ENCODE measurements at places on chromosomes 2 and 18.

DNA sequence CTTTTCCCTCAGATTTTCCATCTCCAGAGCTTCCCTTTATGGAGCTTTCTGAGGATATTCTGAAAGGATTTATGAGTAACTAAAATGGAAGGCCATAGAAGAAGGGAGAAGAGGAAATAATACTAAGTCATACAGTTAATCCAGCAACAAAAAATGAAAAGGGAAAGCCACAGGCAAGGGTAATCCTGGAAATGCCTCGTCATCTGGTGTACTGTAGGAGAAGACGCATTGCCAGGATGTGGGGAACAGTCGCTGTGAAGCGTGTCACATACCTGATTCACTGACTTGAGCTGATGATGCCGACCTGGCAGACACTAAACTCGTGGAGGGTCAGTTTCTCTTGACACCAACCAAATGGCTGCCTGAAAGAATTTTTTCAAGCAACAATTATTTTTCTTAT is 34.7 kb upstream of the ALPP start:
- no peak for DNase-seq

- no peak for DNase-seq
Observed at GRCh38 chr18:3254725-3255124, 7.1 kb downstream of the MYL12A start.

DNA sequence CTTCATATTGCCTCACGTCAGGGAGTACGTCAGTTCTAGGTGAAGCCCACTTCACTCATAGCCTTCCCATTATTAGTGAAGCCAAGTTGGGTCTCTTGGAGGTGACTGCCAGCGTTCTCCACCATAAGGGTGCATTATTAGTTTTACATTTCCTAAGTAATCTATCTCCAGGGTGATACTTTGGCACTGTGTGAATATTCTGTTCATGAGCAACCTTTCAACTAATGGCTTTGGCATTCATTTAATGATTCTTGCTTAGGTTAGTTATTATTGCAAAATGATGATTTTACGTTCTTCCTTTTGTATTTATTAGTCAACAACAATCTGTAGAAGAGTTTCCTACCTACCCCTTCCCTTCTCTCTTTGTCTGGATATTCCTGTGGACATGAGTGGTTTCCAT is 97.5 kb downstream of the MAP4K4 start:
- DNase-seq = no peak

DNA sequence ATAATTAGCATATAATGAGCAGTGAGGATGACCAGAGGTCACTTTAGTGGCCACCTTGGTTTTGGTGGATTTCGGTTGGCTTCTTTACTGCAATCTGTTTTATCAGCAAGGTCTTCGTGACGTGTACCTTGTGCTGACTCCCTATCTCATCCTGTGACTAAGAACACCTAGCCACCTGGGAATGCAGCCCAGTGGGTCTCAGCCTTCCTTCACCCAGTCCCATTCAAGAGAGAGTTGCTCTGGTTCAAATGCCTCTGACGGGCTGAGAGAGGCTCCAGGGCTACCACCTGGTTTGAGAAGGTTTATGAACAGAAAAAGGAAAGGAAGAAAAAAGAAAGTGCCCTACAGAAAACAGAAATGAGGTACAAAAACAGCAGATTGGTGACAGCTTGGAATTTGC is 738.7 kb downstream of the SOCS6 start:
- DNase-seq = no peak

DNA sequence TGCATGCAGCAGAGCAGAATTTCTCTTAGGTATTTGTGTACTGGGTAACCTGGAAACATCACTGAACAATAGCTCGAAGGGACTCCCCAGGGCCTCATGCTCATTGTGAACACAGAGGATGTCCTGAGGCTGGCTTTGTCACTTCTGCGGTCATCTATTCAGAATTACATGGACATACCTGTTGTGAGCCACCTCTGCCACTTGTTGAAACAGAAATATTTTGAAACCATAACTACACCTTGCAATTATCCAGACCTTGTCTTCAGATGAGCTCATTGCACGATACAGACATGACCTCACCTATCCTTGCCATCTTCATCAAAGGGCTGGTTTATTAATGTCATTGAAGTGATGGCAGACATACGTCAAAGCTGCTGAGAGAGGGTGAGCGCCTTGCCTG is 23.4 kb upstream of the CREG2 start:
- no peak for DNase-seq

DNA sequence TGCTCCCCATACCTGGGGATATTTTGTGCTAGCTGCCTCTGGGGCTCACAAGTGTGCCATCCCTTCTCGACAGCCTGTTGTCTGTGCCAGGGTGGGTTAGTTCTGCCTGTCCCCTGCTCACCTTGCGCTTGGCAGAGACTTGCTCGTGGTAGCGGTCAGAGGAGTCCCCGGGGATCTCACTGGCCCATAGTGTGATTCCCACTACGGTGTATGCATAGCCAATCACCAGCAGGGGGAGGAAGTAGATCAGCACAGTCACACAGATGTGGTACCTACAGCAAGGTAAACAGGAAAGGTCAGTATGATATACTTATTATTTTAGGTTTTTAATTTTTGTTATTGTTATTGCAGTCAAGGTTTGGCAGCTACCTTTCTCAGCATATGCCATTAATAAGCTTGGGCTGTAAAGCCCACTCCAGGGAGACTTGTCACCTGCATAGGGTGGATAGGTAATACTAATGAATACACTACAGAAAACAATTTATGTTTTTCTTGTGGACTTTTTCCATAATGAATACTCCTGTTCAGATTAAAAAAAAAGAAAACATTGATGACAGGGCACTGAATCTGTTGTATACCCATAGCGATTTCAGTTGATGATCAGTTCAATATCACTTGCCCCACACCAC is 95.2 kb downstream of the POLE4 start:
- peak; percentile 21 for DNase-seq

- no peak for DNase-seq
Observed at GRCh38 chr2:130376433-130377293, 20.8 kb downstream of the PTPN18 start.

GRCh38 chr2:146821836-146822316 is 1023.0 kb upstream of the ACVR2A start:
- peak; percentile 52 for DNase-seq

DNA sequence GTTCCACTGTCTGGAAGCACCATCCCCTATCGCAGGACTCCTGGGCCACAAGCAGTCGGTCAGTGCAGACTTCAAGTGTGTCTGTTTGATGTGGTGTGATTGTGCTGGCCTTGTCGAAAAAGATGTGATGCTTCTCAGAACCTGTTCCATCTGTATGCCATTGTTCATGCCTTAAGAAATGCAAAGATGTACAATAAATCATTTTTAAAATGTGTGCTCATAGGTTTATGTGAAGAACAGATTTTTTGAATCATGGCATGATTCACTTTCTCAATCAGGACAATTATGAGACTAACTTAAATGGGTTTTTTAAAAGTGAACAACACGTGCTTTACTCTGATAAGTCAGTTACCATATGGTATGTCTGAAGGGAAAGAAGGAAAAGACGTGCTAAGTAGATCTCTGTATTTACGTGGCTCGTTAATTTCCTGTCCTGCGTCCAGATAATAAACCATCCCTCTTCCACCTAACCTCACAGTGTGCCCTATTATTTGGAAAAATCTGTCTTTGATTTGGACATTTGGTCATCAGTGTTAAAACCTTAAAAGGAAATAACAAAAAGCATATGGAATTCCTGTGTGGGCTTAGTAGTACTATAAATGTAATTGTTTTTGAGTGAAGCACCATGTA is 54.9 kb downstream of the PRKRA start:
- DNase-seq = no peak

DNA sequence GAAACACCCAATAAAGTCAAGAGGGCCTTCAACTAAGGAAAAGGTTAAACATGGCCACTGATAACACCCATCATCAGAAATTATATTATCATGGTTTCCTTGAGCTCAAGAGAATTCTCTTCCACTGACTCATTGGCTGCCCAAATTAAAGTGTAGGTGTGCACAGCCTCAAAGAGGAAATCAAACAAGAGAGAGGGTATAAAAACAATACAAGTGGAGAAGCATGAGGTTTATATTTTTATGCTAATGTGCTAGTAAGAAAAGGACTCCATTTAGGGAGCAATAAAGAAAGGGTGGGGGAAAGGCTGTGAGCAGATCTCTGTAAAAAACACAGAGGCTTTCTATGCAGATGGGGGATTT is 168.8 kb upstream of the VRK2 start:
- DNase-seq = no peak

GRCh38 chr2:68230241-68231060 is 21.9 kb downstream of the PPP3R1 start:
- DNase-seq = no peak
